ENCODE measurements at places on chromosomes 6 and 20.

DNA sequence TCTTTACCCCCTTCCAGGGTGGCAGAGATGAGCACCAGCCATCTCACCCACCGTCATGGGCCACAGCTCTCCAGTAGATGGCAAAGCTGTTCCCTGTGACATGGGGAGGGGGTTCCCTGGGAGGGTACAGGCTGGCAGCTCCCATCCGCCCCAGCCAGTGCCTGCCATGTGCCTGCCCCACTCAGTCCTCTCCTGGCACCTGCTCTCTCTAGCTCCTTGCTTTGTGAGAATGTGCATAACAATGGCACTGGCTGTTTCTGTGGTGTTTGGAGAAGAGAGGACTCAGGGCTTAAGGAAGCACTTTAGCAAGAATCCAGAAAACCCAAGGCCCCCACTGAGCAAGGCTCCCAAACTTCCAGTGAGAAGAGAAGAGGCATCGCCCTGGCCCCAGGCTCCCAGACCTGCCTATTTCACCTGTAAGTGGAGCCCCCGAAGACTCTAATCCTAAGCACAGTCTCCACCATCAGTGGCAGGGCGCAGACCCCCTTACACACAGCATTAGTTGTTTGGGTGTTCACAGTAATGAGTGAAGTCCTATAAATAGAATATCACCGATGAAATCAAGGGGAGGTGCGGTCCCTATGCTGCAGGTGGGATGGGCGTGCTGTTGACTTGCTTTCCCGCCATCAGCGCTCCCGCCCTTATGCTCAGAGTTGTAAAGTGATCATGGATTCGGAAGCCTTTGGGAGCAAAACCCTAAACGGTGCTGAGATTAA, 110.2 kb downstream of the AGPAT4 start:
- DNase-seq, result no peak

- no peak for DNase-seq
Measured at GRCh38 chr20:63752411-63753101, 13.0 kb downstream of the SLC2A4RG start.

- no peak for DNase-seq
Measured at GRCh38 chr6:129491436-129491835, 218.5 kb downstream of the ARHGAP18 start.

GRCh38 chr6:1739220-1739619, 129.5 kb downstream of the FOXC1 start:
- no peak for DNase-seq

DNA sequence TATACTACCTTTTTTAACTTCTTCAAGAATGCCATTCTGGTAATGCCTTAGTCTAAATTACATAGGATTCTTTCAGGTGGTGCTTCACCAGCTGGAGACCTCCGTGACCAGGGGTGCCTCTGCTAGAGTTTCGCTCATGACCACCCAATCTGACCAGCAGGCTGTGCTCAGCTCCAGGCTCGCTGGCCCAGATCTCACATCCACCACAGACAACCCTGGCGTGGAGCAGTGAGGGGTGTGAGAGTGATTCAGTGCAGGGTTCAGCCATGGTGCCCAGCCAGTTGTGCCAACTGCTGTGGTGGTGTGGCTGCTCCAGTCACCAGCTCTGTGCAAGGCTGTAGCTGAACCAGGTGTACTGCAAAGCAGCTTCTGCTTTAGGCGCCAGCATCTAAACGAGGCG, 198.6 kb downstream of the MMUT start:
- DNase-seq, result no peak

DNA sequence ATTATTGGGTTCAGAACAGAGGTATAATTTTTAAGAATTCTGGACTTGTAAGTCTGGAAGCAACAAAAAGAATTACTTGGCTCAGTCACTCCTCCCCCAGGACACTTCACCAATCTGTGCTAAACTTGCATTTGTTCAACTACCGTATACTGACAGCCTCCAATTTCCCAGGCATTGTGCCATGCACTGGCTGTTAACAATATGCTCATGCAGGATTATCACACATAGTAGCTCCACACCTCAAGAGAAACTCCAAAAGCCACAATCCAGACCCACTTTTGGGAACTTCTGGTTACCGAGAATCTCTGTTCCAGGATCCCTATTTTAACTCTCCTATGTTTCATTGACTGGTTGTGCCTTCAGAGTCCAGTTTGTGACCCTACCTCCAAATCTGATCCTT, 7.7 kb downstream of the ADGRF1 start:
- DNase-seq, result no peak

GRCh38 chr6:10553871-10554270, 32.7 kb downstream of the GCNT2 start:
- no peak for DNase-seq

DNA sequence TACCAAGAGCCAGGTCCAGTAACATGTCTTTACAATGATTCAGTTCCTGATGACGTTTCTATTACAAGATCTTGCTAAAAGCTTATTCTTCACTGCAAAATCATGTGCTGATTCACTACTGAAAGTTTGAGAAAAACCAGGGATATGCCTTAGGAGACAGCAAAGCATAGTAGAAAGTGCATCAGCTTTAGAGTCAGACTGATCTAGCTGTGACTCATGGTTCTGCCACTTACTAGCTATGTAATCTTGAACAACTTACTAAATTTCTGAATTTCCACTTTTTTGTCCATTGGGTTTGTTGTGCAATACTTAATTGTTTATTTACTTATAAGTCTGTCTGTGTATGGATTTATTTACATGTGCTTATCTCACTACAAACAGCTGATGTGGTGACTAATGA, 198.5 kb upstream of the RSPO3 start:
- DNase-seq, result no peak

DNA sequence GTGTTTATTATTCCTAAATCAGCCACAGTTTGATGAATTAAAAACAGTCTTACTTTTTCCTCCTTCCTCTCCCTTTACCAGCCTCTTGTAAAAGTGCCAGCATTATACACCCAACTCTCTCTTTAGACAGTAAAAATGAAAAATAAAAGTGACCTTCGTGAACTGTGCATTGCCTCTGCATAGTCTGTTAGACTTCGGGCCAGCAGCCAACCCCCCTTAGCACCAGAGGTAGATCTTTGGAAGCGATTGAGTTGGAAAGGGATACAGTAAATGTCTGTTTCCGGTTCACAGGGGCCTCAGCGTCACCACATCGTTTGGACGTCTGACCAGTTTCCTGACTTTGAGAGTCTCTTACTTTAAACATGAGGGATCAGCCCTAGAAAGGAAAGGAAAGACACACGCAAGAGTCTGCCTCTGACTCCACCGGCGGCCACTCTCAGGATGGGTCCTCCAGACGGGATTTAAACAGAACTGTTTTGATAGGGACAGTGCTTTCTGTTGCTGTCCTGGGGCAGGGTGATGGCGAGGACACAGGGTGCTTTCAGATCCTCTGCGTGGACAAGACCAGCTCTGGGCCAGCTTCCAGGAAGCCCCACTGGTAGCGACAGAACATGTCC, 206.6 kb upstream of the PREP start:
- DNase-seq, result no peak

GRCh38 chr6:74505391-74505790, 700.5 kb downstream of the COL12A1 start:
- no peak for DNase-seq

All from NCI-H1417 treated with DMSO at 0.1 percent for 48 hours (cell line).